ENCODE measurements at places on chromosomes 1 and 21.

- DNase-seq = no peak
Observed at GRCh38 chr1:172905452-172905851, 145.3 kb downstream of the TNFSF18 start.

GRCh38 chr1:13801655-13802486, 101.9 kb downstream of the PRDM2 start:
- DNase-seq = no peak

DNA sequence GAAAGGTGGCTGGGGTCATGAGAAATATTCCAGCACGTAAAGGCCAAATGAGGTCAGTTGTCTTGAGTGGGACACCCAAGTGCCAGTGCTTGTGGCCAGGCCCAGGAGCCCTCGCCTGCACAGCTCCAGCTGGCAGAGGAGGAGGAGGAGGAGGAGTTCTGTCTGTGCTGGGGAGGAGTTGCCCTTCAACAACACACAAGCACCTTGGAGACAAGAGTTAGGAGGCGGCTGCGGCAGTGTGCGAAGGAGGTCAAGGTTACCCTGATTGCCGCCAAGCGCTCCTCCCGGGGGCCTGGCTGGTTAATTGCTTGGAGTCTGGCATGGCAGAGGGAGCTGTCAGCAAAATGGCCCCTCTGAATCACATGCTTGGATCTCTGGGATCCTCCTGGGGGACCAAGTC, 45.1 kb downstream of the GRIK3 start:
- no peak for DNase-seq

DNA sequence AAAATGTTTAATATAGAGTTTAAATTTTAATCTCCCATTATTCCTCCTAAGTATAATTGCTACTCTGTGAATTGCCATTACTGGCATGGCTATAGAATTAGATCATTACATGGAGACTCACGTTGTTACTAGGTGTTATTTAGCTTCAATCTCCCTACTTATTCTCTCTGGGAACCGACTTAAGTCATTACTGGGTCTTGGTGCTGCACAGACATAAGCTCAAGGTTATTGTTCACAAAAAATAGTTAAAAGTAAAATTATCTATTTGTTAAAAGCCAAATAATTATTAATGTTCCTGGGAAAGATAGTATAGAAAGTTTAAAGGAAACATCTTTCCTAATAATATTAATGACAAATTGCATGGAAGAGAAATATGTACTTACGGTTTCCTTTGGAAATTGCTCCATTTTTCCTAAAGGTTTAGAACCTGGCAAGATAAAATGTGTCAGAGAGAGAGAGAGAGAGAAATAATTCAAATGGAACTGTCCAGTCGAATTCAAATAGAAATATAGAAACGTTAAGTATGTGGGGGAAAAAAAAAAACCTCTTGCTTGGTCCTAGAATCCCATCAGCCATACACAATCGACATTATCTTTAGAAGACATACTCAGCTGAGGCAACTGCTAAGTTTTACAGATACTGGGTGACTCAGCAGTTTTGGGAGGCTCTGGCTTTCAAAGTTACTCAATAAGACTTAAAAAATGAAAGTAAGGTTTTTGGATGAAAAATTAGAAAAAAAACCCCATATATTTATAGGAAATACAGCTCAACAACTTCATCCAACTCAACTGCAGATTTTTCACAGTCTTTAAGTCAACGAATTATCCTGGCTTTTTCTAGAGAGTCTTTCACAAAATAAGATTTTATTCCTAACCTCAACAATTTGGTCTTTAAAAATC, at the start of gene SPTA1:
TSS of gene SPTA1 (minus strand) at position 605 of the 899 bp plus-strand sequence. CDS start at position 407, 198 bp downstream.
- no peak for DNase-seq

GRCh38 chr1:222114536-222115156, 372.8 kb upstream of the DUSP10 start:
- DNase-seq = no peak

- no peak for DNase-seq
Observed at GRCh38 chr1:1202831-1203560, 3.4 kb downstream of the TNFRSF18 start.

GRCh38 chr1:200035956-200036618, 8.6 kb downstream of the NR5A2 start:
- no peak for DNase-seq

GRCh38 chr1:12539705-12540579, 78.1 kb downstream of the DHRS3 start:
- no peak for DNase-seq

DNA sequence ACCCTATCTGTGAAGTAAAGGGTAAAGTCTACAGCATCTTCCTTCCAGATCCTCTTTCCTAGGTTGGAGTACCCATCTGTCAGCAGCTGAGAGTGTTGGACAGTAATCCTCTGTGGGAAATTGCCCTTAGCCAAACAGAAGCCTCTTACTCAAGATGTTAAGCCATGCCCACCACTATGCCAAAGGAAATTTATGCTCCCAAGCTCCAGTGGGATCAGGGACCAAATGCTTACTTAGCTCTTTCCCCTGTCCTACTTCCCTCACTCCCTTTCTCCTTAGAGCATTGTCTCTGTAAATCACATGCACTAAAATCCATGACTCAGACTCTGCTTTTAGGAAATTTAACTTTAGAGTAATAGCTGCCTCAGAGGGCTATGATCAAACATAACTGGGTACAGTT, 254.0 kb downstream of the BRINP2 start:
- DNase-seq = no peak

DNA sequence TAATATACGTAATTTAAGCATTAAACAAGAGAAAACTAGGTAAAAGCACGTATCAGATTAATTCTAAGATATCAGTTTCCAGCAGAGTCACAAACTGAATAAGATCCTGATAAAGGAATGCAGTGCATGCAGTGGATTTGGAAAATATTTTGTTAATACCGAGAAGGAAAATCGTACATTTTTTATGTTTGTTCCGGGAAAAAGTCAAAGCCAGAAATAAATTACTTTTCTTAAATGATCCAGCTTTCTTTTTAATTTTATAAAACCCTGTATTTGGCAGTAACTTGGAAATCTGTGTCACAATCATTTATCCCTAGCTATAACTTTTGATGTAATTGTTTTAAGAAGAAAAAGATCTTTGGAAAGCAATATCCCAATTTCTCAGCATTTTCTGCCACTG, 955 bp downstream of the PALMD start:
- DNase-seq = no peak

DNA sequence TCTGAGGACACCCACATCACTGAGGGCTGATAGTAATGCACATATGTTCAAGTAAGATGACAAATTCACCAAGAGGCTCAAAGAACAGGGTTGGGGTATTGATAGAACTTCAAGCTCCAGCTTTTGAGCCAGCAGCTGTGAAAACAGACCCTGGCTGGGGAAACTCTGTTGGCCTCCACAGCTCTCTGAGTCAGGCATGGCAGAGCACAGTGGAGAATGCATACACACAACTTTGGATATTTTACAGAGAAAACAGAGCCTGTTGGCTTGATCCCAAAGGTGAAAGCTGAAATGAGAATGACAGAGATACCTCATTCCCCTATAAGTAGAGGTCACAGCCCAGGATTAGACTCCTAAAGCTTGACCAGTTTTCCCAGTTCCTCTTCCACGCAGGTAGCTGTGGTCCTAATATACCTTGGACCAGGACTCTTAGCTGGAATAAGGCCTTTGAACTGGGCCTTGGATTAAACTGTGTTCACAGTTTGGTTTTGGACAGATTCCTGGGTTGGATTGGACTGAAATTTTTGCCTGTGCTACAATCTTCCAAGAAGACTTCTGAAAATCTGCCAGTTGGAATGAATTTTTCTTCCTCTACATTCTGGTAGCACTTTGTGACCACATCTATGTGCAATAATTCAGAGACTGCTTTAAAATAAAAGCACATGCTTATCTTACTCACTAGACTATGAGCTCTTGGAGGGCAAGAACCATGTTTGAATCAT, 101.6 kb upstream of the HMGB4 start:
- DNase-seq = no peak

- DNase-seq = no peak
Observed at GRCh38 chr1:3828391-3828790, 28.6 kb downstream of the CEP104 start.

GRCh38 chr1:47875831-47876586, 121.2 kb downstream of the TRABD2B start:
- DNase-seq = no peak

DNA sequence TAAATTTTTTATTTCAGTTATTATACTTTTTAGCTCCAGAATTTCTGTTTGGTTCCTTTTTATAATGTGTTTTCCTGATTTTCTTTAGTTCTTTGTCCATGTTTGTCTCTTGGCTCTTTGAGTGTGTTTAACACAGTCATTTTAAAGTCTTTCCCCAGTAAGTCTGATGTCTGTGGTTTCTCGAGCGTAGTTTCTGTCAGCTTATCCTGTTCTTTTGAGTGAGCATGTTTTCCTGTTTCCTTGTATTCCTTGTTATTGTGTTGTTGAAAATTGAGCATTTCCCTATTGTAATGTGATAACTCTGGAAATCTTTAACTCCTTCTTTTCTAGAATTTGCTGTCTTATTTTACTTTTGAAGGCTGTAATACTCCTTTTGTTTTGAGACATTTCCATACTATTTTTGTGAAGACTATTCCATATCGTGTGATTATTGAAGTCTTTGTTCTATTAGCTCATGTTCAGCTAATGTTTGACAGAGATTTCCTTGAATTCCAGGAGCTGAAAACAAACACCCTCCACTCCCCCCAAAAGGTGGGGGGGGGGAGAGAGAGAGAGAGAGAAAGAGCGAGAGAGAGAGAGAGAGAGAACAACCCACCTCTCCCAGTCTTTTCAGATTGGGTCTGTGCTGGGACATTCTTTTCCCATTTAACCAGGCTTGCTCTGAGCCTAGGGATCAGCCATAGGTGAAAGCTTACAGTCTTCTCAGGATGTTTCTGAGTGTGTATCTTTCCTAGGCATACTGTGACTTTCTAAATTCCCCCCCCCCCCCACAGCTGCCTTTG, 38.3 kb downstream of the SDCCAG8 start:
- DNase-seq = no peak

- DNase-seq = no peak
Observed at GRCh38 chr1:83807821-83808220, 191.1 kb downstream of the TTLL7 start.
